ENCODE measurements at places on chromosomes 13 and 19. TPM values are rescaled to one million over a fixed set of nuclear protein-coding genes. Genes with fewer than 3 reads are reported as not detected.

Gene FIZ1
- 17.1 TPM for total RNA-seq

DNA sequence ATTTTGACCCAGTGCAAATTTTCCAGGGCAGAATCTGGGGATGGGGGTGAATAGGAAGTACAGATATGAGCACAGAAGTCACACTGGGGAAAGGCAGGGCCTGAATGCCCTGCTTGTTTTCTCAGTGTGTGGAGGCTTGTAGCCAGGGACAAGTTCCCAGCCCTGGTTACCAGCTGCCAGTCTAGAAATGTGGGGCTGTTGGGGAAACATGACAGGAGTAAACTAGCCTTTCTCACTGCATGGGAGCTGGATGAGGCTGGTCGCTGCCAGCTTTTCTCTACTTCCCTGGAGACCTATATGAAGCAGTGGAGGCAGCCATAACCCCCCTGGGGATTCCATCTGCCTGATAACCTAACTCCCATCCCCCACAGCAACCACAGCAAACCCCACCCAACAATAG, 2267.7 kb downstream of the PCDH9 start:
- no peak for DNase-seq

- DNase-seq, result no peak
Observed at GRCh38 chr13:30004204-30004603, 153.8 kb upstream of the UBL3 start.

DNA sequence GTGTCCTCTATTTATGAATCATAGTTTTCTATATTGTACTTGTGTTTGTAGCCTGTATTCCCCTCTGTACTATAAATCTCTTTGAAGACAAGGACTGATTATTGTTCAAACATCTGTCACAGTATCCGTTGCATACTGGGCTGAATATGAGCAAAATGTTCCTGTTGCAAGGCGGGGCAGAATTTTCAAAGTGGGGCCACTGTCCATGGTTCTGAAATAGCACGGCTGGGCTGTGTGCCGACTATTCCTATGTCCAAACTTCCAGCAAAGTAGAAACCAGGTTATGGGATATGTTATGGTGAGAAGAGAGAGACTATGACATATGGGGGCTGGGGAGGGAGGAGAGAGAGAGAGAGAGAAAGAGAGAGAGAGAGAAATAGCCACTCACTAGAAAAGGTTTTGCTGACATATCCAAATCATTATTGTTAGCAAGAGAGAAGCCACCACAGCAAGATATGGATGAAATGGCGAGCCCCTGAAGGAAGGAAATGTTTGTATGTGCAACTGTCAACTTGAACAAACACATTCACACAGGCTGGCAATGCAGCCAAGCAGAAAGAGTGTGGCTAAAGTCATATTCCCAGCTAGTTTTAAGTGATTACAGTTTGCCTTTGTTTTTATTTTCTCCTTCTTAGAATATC, 107.0 kb upstream of the GPR12 start:
- peak; percentile 13 for DNase-seq

DNA sequence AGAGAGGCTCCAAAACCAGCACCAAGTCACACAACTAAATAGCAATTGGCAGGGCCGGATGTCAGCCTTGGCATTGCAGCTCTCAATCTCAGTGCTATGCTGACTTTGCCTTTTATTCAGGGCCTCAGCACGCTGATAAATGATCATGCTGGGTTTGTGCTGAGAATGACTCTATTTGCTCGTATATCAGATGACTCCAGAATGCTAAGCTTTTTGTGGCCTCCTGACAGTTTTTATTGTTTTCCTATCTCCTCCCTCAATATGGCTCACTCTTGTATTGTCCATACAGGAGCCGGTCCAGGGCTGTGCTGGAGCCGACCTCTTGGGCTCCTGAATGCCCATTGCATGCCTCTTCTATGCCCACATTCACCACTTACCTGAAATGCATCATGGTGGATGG, 211.0 kb downstream of the EFNB2 start:
- DNase-seq, result no peak

Gene ZNF432
- total RNA-seq, result not detected

Gene ATP4B
- not detected for total RNA-seq

Gene KLF1
- not detected for total RNA-seq

DNA sequence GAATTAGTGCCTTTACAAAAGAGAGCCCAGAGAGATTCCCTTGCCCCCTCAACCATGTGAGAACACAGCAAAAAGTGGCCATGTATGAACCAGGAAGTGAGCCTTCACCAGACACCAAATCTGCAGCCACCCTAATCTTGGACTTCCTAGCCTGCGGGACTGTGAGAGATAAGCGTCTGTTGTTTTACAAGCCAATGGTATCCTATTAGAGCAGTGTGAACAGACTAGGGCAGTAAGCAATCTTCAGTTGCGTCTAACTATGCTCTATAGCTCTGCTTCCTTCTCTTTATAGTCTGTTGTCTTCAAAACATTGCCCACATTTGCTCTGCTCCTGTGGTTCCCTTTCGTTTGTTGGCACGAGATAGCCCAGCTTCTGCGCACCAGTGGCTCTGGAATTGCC, 109.5 kb upstream of the FNDC3A start:
- DNase-seq, result no peak

DNA sequence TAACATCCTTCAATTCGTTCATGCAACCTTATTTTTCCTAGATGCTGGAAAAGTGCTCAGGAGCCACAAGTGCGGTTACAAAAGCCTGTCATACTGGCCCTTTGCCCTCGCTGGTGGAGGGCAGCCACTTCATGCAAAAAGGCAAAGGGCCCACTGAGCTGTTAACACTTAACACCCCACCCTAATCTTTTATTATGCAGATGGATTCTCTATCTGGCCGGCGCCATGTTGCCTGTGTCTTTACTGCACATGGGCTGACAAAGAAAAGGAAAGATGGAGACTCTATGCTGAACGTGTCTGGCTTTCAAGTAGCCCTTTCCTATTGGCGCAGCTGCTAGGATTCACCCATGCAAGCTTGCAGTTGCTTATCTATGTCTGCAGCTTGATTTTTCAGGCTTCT, 10.8 kb downstream of the OR7D2 start:
- no peak for DNase-seq

- no peak for DNase-seq
Observed at GRCh38 chr13:35191883-35192282, 249.8 kb downstream of the NBEA start.

Gene MBD3L3
- not detected for total RNA-seq

DNA sequence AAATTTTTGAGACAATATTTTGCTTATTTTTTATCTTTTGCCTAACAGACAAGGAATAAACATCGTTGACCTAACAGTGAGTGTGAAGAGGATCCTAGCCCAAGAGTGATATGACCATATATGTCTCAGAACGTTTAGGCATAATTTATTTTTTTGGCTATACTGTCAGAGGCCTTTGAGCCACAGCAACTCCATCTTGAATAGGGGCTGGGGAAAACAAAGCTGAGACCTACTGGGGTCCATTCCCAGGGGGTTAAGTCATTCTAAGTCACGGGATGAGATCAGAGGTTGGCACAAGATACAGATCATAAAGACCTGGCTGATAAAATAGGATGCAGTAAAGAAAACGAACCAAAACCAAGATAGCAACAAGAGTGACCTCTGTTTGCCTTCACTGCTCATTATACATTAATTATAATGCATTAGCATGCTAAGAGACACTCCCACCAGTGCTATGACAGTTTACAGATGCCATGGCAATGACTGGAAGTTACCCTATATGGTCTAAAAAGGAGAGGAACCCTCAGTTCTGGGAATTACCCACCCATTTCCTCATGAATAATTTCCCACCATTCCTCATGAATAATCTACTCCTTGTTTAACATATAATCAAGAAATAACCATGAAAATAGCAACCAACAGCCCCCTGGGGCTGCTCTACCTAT, 510.9 kb upstream of the PCDH9 start:
- no peak for DNase-seq

Gene SMIM17
- total RNA-seq, result not detected
